ENCODE measurements at places on chromosomes 2 and 18.

DNA sequence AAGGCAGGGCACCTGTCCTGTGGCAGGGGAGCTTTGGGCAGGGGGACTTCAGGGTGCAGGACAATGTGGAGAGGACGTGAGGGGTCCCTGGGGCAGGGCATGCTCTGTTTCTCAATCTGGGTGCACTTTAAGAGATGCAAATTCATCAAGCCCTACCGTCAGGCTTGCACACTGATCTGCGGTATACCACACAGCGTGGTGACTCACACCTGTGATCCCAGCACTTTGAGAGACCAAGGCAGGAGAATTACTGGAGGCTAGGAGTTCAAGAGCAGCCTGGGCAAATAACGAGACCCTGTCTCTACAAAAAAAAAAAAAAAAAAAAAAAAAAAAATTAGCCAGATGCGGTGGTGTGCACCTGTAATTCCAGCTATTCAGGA is 10.2 kb upstream of the GPC1 start:
- no peak for DNase-seq

DNA sequence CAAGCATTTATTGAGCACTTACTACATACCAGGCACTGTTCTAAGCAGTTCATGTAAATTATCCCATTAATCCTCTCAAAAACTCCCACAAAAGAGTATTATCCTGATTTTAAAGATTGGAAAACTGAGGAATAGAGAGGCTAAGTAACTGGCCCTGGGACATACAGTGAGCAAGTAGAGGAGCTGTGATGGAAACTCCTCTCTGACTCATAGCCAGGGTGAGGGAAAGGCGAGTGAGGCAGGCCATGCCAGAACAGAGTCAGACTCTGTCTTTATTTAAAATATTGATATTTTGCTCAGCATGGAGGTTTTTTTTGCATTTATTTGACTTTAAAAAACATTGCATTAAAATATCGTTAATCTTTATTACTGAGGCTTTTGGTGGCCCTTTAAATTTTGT is 208.0 kb downstream of the LOXHD1 start:
- no peak for DNase-seq

DNA sequence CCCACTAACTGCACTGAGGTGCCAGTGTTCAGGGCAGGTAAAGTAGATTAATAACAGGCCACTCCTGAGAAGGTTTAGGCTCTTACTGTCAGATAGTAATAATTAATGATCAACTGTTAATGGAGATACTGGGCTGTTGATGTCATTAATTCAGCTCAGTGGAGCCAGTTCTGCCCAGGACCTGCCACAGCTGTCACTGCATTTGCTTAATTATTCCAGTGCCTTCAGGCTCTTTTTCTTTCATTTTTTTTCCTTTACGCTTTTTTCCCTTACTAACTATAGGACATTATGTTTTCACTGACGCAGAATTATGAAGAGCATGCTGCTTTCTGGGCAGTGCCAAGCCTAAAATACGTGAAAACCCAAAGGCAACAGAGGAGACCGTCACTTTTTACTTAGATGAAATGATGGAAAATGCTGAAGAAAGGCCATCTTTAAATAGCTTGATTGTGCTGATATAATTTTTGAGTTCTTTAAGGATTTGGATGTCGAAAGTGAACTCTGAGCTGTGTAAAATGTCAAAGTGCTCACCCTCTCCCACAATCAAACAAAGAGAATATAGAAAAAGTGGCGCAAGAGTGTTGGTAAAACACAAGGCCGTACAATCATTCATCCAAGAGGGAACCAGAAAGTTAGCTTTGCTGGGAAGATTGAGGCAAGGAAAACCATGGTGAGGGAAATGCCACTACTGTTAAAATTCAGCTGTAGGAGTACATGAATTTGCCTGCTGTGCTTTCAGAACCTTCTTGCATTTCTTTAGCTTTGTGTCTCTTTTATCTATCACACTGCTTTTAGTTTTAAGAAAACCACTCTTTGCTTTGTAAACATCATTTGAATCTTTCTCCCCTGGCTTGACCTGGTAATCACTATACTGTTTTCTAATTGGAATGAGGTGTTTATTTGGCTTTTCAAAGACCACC is 192.0 kb upstream of the ZEB2 start:
- no peak for DNase-seq

- DNase-seq, result no peak
Measured at GRCh38 chr18:74509856-74510769, 13.9 kb downstream of the CNDP2 start.

GRCh38 chr2:47935071-47935470 is 28.8 kb upstream of the FBXO11 start:
- no peak for DNase-seq

Measured in T47D (cell line).